ENCODE measurements at places on chromosomes 6 and 20.

DNA sequence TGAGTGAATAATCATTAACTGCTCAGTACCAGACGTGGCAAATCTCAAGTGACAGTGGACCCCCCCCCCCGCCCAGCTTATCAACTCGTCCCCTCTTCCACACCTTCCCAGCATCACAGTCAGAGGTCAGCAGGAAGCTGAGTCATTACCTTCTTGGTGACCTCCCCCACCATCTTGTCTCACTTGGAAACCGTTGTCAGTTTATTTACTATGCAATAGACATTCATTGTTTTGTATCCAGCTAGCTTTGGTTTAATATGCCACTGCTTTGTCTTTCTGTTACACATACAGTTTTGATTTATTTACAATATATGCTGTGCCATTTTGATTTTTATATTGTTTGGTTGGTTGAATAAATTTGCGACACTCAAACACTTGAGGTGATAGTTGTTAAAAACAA is 158.1 kb downstream of the QKI start:
- no peak for DNase-seq

DNA sequence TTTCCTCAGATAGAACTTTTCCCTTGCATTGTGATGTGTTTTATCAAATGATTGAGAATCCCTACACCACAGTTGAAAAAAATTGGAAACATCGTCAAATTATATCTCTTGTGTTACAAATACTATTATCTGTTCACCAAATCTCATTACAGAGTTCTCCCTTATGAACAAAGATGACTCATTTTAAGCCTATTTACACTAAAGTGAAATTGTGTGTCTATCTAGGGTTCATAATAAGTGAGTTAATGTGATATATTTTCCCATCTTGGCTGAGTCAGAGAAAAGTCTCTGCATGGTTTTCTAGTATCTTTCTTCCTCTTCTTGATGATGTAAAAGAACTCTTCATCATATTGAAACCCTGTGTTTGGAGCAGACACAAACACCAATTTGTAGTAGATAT is 1263.3 kb upstream of the EYS start:
- no peak for DNase-seq

DNA sequence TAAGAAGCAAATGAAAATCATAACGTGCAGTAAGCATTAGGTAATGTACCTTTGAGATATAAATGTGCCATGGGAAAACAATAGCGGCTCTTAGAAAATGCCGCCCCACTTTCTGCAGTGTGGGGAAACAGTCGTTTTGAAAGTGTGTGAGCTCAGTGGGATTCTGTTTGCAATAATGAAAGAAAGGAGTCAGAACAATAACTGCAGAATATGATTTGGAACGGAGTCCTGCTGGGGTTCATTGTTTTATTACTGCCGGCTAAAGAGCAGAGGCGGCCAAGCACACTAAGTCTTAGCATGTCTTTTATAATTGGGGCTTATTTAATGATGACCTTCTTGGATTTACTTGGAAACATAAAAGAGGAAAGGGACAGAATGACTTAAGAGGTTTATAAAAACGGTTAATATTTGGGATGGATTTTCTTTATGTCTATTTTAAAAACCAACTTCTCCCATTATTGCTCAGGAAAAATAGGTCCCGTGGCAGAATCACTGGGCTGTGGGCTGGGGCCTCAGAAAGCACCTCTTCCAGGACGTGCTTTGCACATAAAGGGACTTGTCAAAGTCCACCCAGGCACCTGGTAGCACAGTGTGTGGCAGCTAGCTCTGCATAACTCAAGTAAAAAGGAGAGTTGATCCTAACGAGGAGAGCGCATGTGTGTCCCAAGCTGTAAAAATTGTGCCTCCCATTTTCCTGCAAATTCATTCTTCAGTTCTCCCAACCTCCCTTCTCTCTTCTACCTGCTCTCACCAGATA is 44.0 kb upstream of the SLC22A16 start:
- no peak for DNase-seq

DNA sequence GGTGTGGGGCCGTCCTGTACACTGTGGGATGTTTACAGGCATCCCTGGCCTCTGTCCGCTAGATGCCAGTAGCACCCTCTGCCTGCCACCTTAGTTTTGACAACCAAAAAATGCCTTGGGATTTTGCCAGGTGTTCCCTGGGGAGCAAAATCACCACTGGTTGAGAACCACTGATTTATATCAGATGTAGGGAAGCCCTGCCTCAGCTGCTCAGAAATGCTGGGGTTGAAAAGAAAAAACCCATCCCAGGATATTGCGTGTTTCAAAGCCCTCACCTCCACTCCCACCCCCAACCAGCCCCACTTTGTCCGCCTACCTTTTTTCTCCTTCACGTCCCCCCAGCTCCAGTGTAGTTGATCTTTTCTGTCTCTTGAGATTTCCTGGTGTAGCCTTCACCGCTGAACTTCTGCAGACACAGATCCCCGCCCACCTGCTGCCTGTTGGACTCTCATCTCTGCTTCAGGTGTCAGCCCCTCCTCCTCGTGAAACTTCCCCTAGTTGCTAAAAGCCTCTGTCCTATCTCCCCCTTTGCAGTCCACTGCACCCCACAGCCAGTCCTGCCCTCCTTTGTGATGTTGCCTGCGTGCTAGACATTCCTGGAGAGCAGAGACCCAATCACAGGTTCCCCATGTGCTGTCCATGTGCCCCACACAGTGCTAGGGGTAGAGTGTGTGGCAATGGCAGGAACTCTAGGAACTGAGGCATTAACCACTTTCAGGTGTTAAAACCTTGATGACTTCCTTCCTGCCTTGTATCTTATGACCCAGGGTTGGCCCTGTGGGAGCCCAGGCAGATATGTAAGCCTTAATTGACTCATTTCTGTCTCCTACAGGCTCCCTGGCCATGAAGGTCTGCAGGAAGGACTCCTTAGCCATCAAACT is 98.9 kb downstream of the TBC1D7 start:
- DNase-seq: no peak

DNA sequence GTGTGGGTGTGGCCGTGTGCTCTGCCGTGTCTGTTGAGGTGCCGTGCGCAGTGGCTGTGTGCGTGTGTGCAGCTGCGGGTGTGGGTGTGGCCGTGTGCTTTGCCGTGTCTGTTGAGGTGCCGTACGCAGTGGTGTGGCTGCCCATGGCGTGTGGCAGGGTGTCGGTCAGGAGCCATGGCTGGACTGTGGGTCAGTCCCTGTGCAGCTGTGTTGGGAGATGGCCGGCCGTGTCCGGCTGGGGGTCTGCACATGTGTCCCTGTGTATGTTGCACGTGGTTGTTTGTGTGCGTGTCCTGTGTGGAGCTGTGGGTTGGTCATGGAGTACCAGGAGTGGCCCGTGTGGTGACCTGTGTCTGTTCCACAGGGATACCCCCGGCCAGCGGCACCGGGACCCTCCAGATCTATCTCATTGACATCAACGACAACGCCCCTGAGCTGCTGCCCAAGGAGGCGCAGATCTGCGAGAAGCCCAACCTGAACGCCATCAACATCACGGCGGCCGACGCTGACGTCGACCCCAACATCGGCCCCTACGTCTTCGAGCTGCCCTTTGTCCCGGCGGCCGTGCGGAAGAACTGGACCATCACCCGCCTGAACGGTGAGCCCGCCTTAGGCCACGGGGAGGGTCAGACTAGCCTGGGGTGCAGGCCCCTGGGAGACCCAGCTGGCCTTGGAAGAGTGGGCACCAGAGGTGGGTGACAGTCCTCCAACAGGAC is 137.7 kb downstream of the TAF4 start:
- DNase-seq: no peak

DNA sequence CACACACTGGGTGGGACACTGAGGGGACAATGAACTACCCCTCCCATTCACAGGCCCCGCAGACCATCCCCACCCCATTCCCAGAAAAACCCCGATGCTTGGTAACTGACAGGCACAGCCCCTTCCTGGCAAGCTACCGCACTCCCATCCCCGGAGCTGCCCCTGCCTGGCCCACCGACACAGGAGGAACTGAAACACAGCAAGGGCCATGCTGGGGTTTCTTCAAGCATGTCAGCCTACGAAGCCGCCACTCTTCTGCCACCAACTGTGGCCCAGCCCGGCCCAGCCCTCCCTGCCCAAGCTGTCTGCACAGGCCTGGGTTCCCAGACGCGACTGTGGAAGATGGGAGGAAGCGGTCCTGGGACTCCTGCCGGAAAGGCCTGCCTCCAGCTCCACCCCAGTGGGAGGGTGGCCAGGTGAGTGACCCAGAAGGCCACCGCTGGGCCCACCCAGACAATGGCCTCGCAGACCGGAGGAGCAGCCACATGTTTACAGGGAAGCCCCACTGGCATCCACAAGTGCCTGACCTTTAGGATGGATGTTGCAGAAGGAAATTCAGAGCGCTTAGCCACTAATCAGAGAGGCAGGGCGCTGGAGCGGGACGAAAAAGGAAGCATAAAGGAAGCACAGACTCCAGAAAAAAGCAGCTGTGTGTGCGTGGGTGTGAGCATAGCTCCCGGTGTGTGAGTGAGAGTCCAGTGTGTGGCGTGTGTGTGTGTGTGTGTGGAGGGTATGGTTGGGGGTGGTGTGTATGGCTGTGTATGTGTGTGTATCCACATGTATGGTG is 91.6 kb downstream of the PRND start:
- DNase-seq: no peak

DNA sequence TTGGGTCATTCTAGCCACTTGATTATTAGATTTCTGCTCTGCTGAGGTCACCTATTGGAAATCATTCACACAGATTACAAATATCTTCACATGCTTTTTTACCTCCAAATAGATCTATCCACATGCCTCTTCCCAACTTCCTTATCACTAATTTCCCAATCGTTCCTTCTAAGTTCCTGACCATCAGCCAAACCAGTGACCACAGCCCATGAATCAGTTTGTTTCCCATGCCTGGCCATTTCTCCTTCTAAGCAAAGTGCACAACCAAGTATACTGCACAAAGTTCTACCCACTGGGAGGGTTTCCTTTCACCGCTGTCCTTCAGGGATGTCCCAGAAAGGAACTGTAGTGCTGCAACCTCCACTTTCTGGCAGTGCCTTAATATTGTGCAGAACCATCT is 140.5 kb upstream of the SYNDIG1 start:
- DNase-seq: no peak

- DNase-seq: no peak
These were observed 202.0 kb downstream of the RNGTT start for GRCh38 chr6:88761237-88762031.

DNA sequence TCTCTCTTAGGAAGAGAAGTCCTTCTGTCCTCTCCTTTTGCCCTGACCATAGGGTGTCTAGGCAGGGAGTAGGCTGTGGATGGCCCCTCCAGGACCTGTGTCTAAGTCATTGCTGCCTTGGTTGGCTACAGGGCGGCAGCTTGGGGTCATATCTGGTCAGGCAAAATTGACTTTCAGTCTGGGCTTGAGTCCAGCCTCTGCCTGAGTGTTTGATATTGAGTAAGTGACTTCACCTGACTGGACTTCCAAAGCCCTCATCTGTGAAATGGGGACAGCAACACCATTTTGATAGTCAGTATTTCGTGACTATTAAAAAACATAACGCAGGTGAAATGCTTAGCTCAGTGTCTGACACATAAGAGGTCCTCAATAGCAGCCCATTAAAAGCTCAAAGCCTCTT is 4.6 kb downstream of the TGM3 start:
- no peak for DNase-seq

GRCh38 chr6:167907837-167908681 is 81.3 kb downstream of the AFDN start:
- no peak for DNase-seq

GRCh38 chr6:4224067-4224978 is 88.9 kb upstream of the ECI2 start:
- DNase-seq: no peak

- DNase-seq: no peak
These were observed 779.7 kb upstream of the MAN1A1 start for GRCh38 chr6:120129228-120129627.

DNA sequence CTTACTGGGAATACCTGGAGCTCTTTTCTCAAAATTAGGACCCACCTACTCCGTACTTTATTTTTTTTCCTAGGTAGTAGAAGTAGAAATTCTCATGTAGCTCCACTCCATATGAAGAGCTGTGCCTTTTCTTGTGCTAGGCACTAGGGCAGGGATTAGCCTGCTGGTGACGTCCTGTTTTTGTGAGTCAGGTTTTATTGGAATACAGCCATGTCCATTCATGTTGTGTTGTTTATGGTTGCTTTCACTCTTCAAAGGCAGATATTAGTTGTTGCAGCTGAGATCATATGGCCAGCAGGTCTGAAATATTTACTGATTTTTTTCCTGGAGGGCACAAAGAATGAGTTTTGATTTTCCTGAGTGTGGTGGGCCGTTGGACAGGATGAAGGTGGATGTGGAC is 20.5 kb downstream of the XRN2 start:
- DNase-seq: no peak

- DNase-seq: no peak
These were observed 85.9 kb downstream of the PXDC1 start for GRCh38 chr6:3665608-3666007.

DNA sequence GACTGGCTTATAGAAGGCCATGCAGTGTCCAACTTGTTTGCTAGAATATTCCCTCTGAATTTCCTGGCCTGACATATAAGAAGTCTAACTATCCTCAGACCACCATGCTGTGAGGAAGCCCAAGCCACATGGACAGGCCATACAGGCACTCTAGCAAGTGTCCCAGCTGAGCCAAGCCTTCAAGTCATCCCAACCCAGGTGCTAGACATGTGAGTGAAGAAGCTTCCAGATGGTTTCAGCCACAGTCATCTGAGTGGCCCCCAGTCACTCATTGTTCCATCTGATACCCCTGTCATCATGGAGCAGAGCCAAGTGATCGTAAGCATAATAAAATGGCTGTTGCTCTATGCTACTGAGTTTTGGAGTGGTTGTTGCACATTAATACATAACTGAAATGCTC is 46.0 kb upstream of the INSM1 start:
- no peak for DNase-seq

GRCh38 chr6:131600716-131601115 is 27.3 kb downstream of the MED23 start:
- DNase-seq: no peak

DNA sequence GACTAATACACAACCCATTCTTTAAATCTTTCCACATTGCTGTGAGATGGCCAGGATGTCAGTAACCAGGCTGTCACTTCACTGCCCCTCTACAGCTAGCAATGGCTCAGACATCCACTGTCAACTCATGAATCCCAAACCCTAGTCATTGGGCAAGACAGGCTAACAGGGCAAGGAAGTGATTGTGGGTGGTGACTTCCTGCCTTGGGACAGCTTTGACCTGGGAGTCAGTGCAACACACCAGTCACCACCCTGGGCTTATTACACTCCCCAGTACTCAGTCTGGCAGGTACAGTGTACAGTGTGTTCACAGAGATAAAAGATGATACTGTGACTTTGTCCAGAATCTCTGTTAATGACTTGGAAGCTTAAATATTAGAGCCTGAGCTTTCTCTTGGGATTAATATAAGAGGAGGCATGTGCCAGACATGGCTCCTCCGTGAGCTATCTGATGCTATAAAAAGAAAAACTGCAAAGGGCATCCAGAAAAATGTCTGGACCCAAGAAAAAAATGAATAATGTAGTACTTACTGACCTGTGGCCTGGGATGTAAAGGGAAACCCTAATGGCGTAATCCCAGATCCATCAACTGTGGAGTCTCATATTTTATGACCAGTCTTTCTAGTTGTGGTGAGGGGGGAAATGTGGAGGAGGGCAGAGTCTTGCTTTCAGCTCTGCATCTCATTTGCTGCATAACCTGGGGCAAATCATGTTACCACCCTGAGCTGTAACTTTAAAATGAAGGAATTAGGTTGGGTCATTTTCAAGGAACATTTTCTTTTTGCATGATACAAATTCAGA is 244.4 kb downstream of the SLC24A3 start:
- DNase-seq: no peak

- DNase-seq: no peak
These were observed 328.6 kb upstream of the PLCB4 start for GRCh38 chr20:8740265-8740664.

GRCh38 chr6:143098054-143098671 is 37.5 kb downstream of the AIG1 start:
- no peak for DNase-seq

- no peak for DNase-seq
These were observed 24.8 kb downstream of the ABRACL start for GRCh38 chr6:139053382-139053781.
